ENCODE measurements at places on chromosomes 1 and 21.

DNA sequence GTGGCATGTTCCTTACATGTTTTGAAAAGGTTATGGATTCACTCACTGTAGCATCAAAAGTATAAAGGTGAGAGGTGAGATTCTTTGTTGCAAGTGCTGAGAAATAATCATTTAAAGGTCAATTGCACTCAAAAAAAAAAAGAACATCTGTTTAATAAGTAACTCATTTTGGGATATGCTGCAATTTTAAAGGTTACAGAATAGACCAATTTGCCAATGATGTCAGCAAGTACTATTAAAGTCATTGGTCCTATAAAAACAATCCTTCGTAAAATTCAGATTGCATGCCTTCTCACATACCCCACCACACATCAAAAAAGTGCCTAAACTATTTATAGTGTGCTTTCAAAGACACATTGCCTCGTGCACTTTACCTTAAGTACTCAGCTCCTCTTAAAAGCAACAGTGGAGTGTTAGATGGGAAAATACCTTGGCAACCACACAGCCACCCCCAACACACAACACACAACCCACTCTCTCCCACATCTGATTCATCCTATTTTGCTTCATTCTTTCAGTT, 218.2 kb upstream of the ADGRL2 start:
- no peak for DNase-seq

- DNase-seq = no peak
These were observed 88.6 kb upstream of the PKN2 start for GRCh38 chr1:88595355-88596002.

GRCh38 chr1:185556561-185556960, 177.6 kb upstream of the HMCN1 start:
- DNase-seq = no peak

- no peak for DNase-seq
These were observed 36.1 kb upstream of the KHDRBS1 start for GRCh38 chr1:31977385-31978131.

DNA sequence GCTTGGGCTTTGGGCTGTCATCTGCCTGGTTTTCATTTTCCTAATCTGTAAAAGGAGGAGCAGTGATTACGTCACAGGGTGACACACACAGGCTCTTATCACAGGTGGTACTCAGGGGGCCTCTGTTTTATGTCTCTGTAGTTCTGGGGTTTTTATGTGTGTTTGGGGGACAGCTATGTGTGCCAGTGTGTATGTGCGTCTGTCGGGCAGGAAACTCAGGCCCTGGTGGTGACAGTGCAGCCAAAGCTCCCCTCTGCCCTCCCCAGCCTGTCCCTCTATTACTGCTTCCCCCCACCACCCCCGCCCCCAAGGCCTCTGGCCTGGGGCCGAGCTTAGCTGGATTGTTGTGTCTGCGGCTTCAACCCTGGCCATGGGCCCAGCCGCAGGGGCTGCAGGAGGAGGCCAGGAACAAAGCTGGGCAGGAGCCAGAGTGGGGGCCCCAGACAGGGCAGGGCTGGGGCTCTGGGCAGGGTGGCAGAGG, 13.3 kb downstream of the MFAP2 start:
- no peak for DNase-seq

- no peak for DNase-seq
These were observed 280.3 kb downstream of the HMCN1 start for GRCh38 chr1:186014370-186015037.

DNA sequence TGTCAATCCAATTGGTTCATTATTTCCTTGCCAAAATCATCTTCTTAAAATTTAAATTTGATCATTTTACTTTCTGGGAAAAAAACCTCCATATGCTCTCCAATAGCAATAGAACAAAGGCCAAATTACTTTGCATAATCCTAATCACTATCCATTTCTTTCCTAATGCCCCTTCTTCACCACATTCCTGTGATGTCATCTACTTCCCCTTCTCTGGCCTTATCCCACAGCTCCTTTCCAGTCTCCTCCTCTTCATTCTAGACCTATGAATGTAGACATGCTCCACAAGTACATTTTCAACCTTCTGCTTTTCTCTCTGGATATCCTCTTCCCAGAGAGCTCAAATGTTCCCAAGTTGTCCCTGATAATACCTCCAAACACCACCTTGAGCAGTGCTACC, 216.6 kb downstream of the MRPL39 start:
- DNase-seq = no peak

DNA sequence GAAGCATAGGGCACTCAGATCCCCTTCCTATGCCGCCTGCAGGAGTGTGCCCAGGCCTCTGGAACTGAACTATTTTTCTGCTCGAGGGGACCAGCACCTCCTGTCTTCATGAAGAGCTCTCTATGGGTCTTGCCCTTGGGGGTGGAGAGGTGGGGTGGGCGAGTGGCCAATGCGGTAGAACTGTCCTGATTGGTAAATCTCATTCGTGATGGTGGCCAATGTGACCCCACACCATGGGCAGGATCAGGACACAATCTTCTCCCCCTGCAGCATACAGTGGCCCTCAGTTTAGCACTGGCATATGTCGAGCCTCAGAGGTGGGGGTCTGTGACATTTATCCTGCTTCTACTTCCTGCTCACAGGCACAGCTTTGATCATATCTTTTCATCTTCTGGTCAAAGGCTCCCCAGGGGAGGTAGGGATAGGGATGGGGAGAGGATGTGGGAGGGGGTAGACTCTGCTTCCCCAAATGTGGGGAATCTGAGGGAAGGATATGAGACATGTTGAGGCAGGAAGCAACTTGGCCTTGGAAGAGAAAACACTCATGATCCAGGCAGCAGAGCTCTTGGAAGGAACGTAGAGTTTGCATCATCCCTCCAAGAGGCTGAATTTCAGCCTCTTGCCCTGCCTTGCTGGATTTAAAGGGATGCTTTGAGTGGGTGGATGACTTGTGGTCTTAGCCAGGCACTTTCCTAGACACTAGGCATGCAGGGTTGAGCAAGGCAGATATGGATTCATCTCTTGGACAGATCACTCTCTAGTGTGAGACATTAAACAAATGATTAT, 81.8 kb downstream of the LAMC2 start:
- no peak for DNase-seq

GRCh38 chr1:33626801-33627200, 154.4 kb downstream of the ZSCAN20 start:
- DNase-seq = no peak

GRCh38 chr1:208272713-208273112, 28.5 kb upstream of the PLXNA2 start:
- DNase-seq = no peak

GRCh38 chr1:196423612-196424011, 184.6 kb downstream of the KCNT2 start:
- DNase-seq = no peak

DNA sequence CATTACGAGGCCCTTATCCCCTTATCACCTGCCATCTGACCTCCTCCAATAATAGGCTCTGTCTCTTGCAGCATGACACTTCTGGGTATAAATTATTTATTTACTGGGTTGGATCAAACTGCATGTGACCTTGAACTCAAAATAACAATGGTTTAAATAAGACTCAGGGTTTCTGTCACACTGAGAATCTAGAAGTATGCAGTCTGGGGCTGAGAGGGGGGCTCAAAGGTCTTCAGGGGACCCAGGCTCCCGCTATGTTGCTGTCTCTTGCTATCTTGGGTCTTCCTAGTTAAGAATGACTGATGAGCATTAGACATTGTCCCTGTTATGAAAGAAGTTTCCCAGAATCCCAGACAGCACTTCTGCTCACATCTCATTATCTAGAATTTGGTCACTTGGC, 133.5 kb downstream of the URB2 start:
- no peak for DNase-seq

GRCh38 chr1:184116287-184116686, 64.8 kb downstream of the TSEN15 start:
- no peak for DNase-seq

DNA sequence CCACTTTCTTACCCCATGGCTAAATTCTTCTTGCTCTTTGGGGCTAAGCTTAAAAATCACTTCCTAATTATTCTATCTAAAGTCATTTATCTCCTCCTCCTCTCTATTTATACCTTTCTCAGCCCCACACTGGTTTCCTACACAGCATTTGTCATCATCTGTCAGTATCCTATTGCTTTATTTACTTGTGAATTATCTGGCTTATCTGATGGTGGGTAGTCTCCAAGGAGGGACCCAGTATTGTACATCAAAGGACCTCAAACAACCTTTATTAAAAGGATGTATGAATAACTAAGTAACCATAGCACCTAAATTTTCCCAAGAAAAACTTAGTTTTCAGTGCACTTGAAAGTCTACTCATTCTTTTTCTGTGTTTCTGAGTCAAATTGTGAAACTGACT, 332.7 kb upstream of the SNX7 start:
- DNase-seq = no peak

GRCh38 chr1:5475572-5475971, 516.7 kb downstream of the NPHP4 start:
- DNase-seq = no peak

GRCh38 chr1:41730806-41731205, 187.9 kb downstream of the HIVEP3 start:
- no peak for DNase-seq

- no peak for DNase-seq
These were observed 1748.4 kb downstream of the MRPL39 start for GRCh38 chr21:23858878-23859277.

- no peak for DNase-seq
These were observed 91.1 kb upstream of the CACHD1 start for GRCh38 chr1:64378826-64379225.

Measured in NCI-H187 treated with DMSO at 0.1 percent for 48 hours (cell line).